ENCODE measurements at places on chromosomes 4 and X.

GRCh38 chrX:150337536-150337935 is 25.6 kb upstream of the MAMLD1 start:
- DNase-seq = no peak

DNA sequence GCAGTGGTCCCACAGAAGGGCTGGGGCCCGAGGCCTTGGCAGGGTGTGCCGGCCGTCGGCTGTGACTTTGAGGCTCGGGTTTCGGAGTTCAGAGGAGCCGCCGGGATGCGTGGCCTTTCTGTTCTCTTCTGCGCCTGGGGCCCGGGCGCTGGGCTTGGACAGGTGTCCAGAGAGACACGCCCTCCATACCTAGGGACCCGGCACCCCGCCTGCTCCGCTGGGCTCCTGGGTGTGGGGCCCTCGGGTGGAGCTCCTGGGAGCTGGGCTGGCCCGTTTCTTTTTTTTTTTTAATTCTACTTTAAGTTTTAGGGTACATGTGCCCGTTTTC is 11.3 kb downstream of the FGFRL1 start:
- no peak for DNase-seq

DNA sequence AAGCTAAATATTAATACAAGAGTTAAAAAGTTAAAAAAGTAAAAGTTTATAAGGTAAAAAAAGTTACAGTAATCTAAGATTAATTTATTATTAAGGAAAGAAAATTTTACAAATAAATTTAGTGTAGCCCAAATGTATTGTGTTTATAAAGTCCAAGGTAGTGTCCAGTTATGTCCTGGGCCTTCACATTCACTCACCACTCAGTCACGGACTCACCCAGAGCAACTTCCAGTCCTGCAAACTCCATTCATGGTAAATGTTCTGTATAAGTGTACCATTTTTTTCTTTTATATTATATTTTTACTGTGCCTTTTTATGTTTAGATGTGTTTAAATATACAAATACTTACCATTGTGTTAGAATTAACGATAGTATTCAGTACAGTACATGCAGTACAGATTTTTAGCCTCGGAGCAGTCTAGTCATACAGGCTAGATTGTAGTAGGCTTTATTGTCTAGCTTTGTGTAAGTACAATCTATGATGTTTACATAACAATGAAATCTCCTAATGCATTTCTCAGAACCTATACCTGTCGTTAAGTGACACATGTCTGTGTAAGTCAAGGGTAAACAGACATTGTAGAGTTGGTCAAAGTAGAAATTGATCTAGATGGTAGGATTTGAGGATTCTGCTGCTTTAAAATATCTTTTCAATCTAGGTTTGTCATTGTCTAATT is 197.7 kb downstream of the GC start:
- DNase-seq = no peak

DNA sequence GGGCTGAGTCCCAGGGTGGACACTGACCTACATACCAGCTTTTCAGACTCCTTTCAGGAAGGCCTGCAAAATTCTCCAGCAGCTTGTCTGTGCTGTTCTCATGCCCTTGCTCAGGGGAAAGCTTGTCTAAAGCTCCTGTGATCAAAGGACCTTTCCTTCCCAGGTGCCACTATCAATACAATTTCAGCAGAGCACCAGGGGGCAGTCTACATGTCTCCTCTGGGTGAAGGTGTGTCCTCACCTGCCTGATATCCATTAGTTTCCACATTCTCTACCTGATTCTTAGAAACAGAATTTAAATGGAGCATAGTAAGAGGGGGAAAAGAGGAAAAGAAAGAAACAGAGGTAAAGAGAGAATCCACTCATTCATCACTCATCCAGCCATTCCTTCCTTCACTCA is 114.2 kb downstream of the PPARGC1A start:
- no peak for DNase-seq

- DNase-seq = no peak
These were observed 132.9 kb upstream of the NKX1-1 start for GRCh38 chr4:1538941-1539772.

- DNase-seq = no peak
These were observed 118.8 kb upstream of the CBR4 start for GRCh38 chr4:169128902-169129301.

GRCh38 chr4:54745031-54745770 is 87.4 kb downstream of the KIT start:
- no peak for DNase-seq

GRCh38 chr4:127486248-127486647 is 146.5 kb upstream of the INTU start:
- no peak for DNase-seq

DNA sequence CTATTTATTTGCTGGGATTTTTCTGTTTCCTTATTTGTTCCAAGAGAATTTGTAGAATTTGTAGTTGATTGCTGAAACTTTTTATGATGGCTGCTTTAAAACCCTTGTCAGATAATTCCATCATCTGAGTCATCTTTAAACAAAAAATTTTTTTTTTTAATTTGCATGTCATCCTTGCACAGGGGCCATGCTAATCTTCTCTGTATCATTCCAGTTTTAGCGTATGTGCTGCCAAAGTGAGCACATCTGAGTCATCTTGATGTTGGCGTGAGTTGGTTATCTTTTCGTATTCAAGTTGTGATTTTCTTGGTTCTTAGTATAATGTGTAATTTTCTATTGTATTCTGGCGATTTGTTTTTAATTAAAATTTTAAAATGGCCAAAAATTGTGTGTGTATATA is 18.7 kb upstream of the ZNF157 start:
- DNase-seq = no peak

GRCh38 chr4:41935652-41936021 is 408 bp downstream of the TMEM33 start:
- DNase-seq = no peak

DNA sequence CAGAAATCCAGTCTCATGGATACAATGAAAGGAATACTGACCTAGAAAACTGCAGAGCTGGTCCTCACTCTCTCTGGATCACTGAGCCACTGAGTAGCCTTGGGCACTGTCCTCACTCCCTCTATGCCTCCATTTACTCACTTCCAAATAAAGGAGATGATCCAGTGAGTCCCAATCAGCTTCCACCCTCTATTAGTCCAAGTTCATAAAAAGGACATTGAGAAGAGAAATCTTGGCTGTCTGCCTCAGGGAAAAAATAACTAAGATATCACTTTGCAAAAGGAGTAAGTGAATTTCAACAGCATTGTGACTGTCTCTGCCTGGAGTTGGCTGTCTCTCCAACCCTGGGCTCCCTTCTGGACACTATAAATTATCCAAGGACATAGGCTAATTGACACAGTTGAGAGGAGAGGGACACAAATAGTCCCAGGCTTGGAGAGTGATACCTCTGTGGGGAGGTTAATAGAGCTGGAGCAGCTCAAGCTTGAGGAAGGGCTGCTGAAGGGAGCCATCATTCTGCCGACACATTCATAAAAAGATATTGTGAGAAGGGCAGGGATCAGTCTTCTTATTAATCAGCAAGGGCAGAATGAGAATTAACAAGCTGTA is 572.3 kb downstream of the RAB28 start:
- DNase-seq = no peak

- no peak for DNase-seq
These were observed 69.7 kb downstream of the CXXC4 start for GRCh38 chr4:104424989-104425388.

DNA sequence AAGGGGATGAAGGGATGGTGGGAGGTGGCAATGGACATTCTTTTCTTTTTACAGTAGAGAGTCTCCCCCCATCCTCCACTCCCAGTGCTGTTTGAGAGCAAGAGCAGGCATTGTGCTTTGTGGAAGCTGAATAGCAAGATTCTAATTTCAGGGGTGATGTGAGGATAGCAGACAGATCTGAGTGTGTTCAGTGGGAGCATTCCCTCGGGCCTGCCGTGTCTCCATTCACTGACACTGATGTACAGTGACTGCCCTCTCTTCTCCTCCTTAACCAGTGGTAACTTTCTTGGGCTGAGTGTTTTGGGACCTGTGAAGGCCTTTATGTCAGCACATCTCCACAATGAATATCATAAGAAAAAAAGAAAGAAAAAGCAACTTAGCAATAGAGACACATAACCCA is 396.6 kb upstream of the RPS6KA3 start:
- DNase-seq = no peak

- DNase-seq = no peak
These were observed 368.8 kb downstream of the GASK1B start for GRCh38 chr4:157803845-157804521.

DNA sequence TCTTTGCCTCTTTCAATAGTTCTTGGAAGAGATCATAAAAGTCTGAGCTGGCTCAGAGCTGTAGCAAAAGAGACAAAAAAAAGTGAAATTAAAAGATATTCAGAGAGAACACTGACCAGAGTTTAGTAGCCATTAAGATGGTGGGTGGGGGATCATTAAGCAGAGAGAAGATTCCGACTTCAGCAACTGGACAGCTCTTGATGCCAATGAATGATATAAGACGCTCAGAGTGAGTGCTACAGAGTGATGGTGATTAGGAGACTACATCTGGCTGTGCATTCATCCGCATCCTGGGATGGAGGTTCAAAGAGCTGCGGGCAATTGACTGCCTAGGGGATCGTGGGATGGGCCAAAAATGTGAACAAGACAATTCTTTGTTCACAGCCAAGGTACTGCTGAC is 178.5 kb downstream of the PACRGL start:
- no peak for DNase-seq

DNA sequence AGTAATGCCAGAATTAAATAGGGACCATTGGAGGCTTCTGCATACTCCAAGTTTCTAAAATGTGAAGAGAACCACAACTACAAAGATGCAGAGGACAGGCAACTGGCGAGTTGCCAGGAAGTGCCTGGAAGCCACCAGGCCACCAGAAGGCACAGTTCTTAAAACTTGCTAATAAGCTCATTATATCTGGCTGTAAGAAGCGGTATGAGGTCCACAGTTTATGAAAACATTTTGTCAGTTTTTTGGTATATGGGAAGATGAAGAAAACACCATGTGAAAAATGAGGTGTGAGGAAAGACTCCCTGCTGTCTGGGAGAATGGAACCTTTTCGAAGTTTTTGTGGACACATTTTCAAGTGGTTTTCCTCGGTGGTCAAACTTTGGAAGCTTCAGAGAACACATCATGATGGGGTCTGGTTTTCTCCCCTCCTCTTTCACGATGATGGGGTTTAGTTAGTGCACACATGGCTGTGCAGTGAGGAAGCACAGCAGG is 202.7 kb downstream of the NR3C2 start:
- no peak for DNase-seq

DNA sequence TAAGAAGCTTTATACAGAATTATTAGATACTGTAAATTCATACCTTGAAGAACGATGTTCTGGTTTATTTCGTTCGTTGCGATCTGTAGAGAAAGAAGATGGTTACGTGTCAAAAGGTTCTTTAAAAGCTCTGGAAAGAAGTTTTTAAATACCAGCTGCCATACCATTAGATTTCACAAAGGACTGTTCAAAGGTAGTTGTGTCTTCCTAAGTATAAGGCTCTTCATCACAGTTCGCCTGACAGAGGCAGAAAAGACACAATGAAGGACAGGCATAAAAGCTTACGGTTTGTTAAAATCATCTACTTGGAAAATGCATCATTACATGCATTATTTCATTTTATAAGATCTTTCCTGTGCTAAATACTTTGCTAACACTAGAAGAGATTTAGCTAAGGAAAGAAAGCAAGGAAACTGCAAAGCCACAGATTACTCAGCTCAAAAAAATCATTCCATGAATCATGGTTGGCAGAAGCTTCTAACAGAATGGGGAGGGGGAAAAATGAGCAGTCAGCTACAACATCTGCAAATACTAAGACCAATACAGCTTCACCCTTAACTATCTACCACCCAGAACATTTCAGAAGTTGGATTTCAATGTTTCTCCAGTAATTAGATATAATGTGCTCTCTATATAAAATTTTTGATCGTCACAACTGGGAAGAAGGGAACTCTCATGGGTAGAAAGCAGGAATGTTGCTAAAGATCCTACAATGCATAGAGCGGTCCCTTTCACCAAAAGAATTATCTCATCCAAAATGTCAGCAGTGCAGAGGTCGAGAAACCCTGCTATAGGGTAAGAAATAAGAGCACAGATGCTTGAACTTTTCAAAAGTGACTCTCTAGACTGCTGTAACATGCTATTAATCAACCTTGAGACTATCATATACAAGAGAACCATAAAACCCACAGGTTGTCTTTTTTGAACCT is 50.7 kb upstream of the PRSS48 start:
- DNase-seq = no peak

GRCh38 chr4:113410686-113411085 is 350.9 kb downstream of the CAMK2D start:
- no peak for DNase-seq

DNA sequence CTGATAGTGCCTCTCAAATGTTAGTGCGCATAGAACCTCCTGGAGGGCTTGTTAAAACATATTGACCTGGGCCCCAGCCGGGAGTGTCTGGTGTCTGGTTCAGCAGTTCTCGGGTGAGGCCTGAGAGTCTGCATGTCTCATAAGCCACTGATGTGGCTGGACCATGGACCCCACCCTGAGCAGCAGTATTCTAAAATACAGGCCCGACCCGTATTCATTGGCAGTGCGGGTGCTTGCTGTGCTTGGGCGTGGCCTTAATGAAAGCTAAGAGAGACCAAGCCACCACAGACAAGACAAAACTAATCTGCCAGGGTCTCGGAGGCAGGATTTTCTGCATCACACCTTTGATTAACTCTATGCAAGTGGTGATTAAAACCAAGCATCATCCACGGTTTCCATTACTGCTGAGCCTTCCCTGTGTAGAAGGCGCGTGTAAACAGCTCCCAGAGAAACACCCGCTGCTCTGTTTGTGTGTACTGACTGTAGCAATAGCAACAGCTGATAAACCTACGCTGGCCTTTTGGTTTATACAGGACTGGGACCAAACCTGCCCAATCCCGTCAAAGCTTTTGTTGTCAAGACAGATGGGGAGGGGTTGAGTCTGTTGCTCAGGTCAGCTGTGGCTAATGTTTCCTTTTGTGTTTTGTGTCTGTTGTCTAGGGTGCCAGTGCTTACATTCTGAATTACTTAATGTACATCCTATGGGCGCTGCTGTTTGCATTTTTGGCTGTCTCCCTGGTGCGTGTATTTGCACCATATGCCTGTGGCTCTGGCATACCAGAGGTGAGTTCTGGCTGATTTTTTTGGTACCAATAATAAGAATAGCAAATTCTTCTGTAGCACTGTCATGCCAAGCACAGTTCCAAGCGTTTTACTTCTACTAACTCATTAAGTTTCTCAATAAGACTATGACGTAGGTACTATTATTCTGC is 40.8 kb downstream of the CLCN4 start:
- peak; percentile 92 for DNase-seq

DNA sequence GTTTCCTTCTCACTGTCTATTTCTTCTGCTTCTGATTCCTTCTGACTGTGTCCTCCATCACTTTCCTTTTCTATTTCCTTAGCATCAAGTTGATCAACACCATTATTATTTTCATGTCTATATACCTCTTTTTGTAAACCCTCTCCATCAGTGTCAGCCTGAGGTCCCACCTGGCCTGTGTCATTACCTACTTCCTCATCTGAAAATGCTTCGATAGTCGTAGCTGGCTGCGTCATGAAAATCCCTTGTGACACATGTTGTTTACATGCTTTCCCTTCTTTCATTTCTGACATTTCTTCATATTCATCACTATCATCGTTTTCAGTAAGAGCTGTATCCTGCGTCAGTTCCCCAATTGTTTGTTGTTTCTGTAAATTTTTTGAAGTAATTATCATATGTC is 39.6 kb downstream of the RPGR start:
- DNase-seq = no peak

GRCh38 chr4:25509646-25510045 is 132.6 kb downstream of the ANAPC4 start:
- DNase-seq = no peak

- no peak for DNase-seq
These were observed 2.0 kb downstream of the TMEM165 start for GRCh38 chr4:55397520-55398321.

- no peak for DNase-seq
These were observed 31.0 kb downstream of the DCTD start for GRCh38 chr4:182886205-182886604.
